ENCODE measurements at places on chromosomes 12 and 14. TPM values are rescaled to one million over a fixed set of nuclear protein-coding genes. Genes with fewer than 3 reads are reported as not detected.

The TXNDC16 gene
- total RNA-seq, result 4.9 TPM

The ABCC9 gene
- total RNA-seq, result 0.03 TPM

The TRIAP1 gene
- total RNA-seq, result 23.9 TPM

The ADCY4 gene
- total RNA-seq, result 0.21 TPM

The CPNE6 gene
- total RNA-seq, result not detected

The PPP1R1A gene
- 0.23 TPM for total RNA-seq

The CLEC7A gene
- not detected for total RNA-seq

The BICD1 gene
- total RNA-seq, result 40.0 TPM

The SCAF11 gene
- total RNA-seq, result 98.3 TPM

The TAS2R46 gene
- 0.46 TPM for total RNA-seq

The SLC38A4 gene
- 2.5 TPM for total RNA-seq

The DBX2 gene
- total RNA-seq, result not detected

GRCh38 chr12:2415568-2415944, 362.8 kb downstream of the CACNA1C start:
- H3K4me1 ChIP-seq, result no peaks in the 10 kb centered on the region
- H3K4me3 ChIP-seq, result no peak overlapping the region
- no peak for DNase-seq
- no peaks in the 10 kb centered on the region for H3K36me3 ChIP-seq

DNA sequence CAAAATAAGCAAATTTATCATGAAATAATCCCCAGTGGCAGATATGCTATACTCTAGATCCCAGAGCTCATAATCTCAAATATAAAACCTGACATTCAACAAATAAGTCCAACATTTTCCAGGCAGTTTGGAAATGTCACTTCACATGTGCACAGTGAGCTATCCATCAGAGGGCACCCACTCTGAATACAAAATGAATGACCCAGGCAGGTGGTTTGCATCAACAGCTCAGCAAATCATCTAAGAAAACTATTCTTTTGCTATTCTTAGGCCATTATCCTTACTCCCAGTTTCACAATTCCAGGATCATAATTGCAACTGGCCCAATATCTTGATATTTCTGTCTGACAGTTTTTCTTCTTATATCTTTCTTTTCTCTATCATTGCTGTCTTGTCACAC, 38.5 kb downstream of the TRIM9 start:
- no peaks in the 10 kb centered on the region for H3K27me3 ChIP-seq
- H3K27ac ChIP-seq, result no peak overlapping the region
- no peak for DNase-seq
- no peak overlapping the region for H3K4me3 ChIP-seq
- no peaks in the 10 kb centered on the region for H3K36me3 ChIP-seq
- H3K4me1 ChIP-seq, result no peaks in the 10 kb centered on the region

GRCh38 chr12:10636611-10637010, 23.2 kb upstream of the MAGOHB start:
- no peak overlapping the region for H3K27ac ChIP-seq
- H3K4me1 ChIP-seq, result no peaks in the 10 kb centered on the region
- no peaks in the 10 kb centered on the region for H3K36me3 ChIP-seq
- DNase-seq, result no peak
- no peak overlapping the region for H3K4me3 ChIP-seq
- no peaks in the 10 kb centered on the region for H3K27me3 ChIP-seq

GRCh38 chr12:45883187-45883586, 107.2 kb downstream of the SCAF11 start:
- H3K4me1 ChIP-seq, result no peaks in the 10 kb centered on the region
- no peak overlapping the region for H3K4me3 ChIP-seq
- no peak for DNase-seq
- no peaks in the 10 kb centered on the region for H3K27me3 ChIP-seq
- peaks cover 2% of the 10 kb centered on the region for H3K36me3 ChIP-seq

GRCh38 chr14:36019126-36019525, 157.4 kb downstream of the PTCSC3 start:
- no peak for DNase-seq
- H3K4me1 ChIP-seq, result no peaks in the 10 kb centered on the region
- H3K27ac ChIP-seq, result no peak overlapping the region
- no peaks in the 10 kb centered on the region for H3K36me3 ChIP-seq

GRCh38 chr12:110906516-110906915, 13.9 kb downstream of the MYL2 start:
- H3K27ac ChIP-seq, result no peak overlapping the region
- no peaks in the 10 kb centered on the region for H3K36me3 ChIP-seq
- H3K27me3 ChIP-seq, result no peaks in the 10 kb centered on the region
- no peaks in the 10 kb centered on the region for H3K4me1 ChIP-seq
- H3K4me3 ChIP-seq, result no peak overlapping the region

- no peak overlapping the region for H3K27ac ChIP-seq
- no peak for DNase-seq
- H3K4me3 ChIP-seq, result no peak overlapping the region
These were observed 146.8 kb upstream of the LRIG3 start for GRCh38 chr12:59067083-59067482.

- H3K4me3 ChIP-seq, result no peak overlapping the region
- no peaks in the 10 kb centered on the region for H3K36me3 ChIP-seq
- H3K27ac ChIP-seq, result no peak overlapping the region
- no peaks in the 10 kb centered on the region for H3K27me3 ChIP-seq
These were observed 200.6 kb downstream of the TTC7B start for GRCh38 chr14:90615517-90616060.

GRCh38 chr14:90559811-90560492, 163.1 kb downstream of the CALM1 start:
- no peaks in the 10 kb centered on the region for H3K27me3 ChIP-seq
- no peak for DNase-seq
- no peak overlapping the region for H3K4me3 ChIP-seq

- no peak overlapping the region for H3K27ac ChIP-seq
- no peaks in the 10 kb centered on the region for H3K27me3 ChIP-seq
- no peak overlapping the region for H3K4me3 ChIP-seq
- DNase-seq, result no peak
These were observed 54.9 kb downstream of the ATF7 start for GRCh38 chr12:53571295-53571694.

DNA sequence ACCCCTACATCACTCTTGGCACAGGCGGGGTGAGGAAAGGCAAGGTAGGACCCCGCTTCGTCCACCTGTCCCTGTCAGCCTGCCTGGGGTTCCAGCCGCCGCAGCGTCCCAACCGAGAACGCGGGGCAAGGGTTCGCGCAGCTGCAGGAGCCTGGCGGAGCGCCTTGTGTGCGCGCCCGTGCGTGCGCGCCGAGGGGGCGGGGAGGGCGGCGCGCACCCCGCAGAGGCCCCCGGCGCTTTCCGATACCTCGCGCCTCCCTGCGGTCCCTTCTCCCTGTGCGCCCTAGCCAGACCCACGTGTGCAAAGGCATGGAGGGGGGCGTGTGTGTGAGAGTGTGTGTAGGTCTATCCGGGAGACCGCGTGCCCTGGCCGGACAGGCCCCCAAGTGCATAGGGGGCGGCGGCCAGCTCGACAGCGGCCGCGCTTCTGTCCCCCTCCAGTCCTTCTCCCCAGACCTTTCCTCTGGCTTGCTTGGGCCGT, 122.4 kb downstream of the TSPAN9 start:
- H3K4me3 ChIP-seq, result peak overlapping the region; percentile 33
- H3K27ac ChIP-seq, result no peak overlapping the region
- no peaks in the 10 kb centered on the region for H3K27me3 ChIP-seq
- no peaks in the 10 kb centered on the region for H3K36me3 ChIP-seq
- DNase-seq, result no peak

DNA sequence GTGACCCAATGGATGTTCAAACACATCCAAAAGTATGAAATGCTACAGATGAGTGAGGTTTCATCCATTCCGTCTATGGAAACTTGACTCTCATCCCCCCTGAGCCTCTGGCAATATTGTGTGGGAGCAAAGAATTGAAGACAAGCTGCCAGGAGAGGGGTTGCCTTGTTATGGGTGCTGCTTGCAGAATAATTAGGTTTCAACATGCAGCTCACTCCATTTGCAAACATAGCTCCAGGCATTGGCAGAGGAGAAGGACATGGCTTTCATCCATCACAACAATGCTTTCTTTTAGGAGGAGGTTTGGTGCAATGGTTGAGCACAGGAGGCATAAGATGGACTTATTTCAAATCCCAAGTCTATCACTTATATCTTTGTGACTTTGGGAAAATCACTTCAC, 220.7 kb upstream of the SRRM4 start:
- H3K36me3 ChIP-seq, result no peaks in the 10 kb centered on the region
- no peak overlapping the region for H3K4me3 ChIP-seq
- no peak overlapping the region for H3K27ac ChIP-seq
- DNase-seq, result no peak

DNA sequence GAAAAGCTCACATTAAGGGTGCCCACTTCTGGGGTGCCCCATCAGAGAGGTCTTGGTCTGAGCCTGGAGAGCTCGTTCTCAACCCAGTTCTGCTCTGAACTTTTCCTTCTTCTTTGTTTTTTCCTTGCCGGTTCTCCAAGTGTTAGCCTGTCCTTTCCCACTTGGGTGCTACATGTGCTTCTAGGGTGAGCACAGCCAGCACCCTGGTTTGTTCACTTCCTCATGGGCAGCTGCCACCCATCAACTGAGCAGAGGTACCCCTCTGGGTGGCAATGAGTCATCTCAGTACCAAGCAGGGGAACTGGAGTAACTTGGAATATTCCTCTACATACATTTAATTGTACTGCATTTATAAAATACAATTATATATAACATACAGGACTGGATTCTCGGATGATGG, 3.9 kb upstream of the SYNE3 start:
- H3K27me3 ChIP-seq, result no peaks in the 10 kb centered on the region
- H3K36me3 ChIP-seq, result no peaks in the 10 kb centered on the region
- H3K4me1 ChIP-seq, result peaks cover 25% of the 10 kb centered on the region
- H3K27ac ChIP-seq, result peak overlapping the region; percentile 4

DNA sequence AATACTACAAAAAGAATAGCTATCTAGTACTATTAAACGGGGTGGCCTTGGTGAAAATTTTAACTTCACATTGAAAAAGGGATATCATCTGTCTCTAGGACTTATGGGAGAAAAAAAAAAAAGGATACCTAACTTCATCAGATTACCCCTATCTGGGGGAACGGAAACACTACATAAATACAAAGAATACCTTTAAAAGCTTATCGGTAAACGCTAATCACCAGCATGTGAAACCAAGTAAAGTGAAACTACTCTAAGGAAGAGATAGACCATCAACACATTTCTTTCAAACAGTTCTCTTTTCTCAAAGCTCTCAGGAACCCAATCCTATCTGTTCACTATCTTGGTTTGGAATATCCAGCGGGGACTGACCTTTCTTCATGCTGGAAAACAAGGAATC, 3.5 kb downstream of the KICS2 start:
- H3K27me3 ChIP-seq, result no peaks in the 10 kb centered on the region
- no peaks in the 10 kb centered on the region for H3K36me3 ChIP-seq
- no peak for DNase-seq
- peak overlapping the region; percentile 19 for H3K4me3 ChIP-seq
- peaks cover 30% of the 10 kb centered on the region for H3K4me1 ChIP-seq

GRCh38 chr14:80768646-80769045, 172.9 kb downstream of the CEP128 start:
- no peaks in the 10 kb centered on the region for H3K27me3 ChIP-seq
- H3K4me3 ChIP-seq, result no peak overlapping the region
- no peak overlapping the region for H3K27ac ChIP-seq
- DNase-seq, result no peak
- no peaks in the 10 kb centered on the region for H3K36me3 ChIP-seq
- no peaks in the 10 kb centered on the region for H3K4me1 ChIP-seq

GRCh38 chr12:28164644-28165275, 25.5 kb upstream of the CCDC91 start:
- no peak overlapping the region for H3K4me3 ChIP-seq
- no peak for DNase-seq
- no peaks in the 10 kb centered on the region for H3K27me3 ChIP-seq
- H3K27ac ChIP-seq, result no peak overlapping the region

DNA sequence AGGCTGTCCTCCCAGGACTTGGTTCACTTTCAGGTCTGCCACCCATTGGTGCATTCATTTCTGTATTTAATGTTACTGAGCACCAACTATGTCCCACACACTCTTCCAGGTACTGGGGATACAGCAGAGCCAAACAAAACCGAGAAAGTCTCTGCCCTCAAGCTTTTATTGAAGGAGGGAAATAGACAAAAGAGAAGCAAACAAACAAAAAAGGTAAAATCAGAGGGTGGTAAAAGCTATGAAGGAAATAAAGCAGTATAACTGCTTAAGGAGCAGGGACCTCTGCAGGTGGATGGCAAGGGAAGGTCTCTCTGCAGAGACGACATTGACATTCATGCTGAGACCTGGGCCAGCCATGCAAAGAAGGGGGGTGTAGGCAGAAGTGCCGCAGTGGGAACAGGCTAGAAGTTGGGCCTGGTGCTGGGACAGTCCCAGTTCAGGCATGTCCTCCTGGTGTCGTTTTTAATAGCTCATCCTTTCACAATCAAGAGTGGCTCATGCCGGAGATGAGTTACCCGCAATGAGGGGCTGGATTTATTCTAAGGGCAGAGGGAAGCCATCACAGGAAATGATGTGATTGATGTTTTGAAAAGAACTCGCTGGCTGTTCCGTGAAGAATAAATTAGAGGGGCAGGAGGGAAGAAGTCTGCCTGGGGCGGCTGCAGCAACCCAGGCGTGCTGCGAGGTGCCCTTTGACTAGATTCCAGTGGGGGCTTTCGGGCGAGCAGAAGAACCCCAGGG, 72.8 kb downstream of the IRF2BPL start:
- DNase-seq, result no peak
- no peaks in the 10 kb centered on the region for H3K27me3 ChIP-seq
- no peaks in the 10 kb centered on the region for H3K36me3 ChIP-seq
- H3K4me3 ChIP-seq, result peak overlapping the region; percentile 29

DNA sequence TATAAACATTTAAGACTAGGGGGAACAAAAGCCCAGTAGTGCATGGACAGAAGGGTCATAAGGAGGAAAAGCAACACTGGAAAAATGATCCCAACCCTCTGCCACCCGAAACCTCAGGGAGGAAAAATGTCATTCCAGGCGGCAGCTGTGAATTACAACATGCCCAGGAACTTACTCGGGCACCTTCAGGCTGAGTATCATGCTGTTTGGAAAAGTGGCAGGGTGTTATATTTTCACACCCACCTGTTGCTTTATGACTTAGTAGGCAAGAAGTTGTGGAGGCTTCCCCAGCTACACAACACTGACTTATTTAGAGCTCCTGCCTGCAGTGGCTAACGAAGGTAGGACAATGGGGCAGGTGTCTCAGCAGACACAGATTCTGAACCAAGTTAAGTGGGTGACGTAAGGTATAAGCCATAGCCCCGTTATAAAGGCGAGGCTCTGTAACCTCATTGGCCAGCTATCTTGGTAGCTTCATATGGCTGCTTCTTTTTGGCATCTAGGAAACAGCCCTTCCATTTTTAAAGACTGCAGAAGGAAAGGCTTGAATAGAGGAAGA, 96.1 kb upstream of the IFNG-AS1 start:
- no peaks in the 10 kb centered on the region for H3K4me1 ChIP-seq
- H3K27ac ChIP-seq, result no peak overlapping the region
- no peaks in the 10 kb centered on the region for H3K36me3 ChIP-seq

DNA sequence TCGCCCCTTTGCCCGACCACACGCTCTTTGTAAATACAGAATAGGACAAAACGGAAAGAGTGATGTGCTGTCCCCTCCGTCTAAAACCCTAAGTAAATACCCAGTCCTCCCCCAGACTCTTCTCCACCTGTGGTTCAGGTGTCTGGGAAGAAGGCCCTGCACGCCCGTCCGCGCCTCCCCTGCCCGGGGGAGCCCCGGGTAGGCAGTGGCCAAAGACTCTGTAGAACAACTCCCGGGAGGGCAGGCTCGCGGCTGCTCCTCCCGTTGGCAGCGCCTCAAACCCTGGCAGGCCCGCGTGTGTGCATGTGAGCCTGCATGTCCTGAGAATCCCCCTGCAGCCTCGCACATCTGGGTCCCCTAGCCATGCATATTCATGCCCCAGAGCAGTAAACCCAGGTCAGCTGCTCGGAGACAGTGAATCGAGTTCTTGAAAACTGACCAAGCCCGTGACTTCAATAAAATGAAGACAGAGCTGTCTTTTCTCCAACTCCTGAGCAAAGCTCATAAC, 165.8 kb downstream of the MON2 start:
- no peaks in the 10 kb centered on the region for H3K27me3 ChIP-seq
- DNase-seq, result no peak
- peak overlapping the region; percentile 71 for H3K4me3 ChIP-seq

All from Panc1 (cell line).